Nephron progenitor cell (in vitro differentiated cells): ENCODE measurements at places on chromosomes 4 and X.

- DNase-seq = no peak
Measured at GRCh38 chrX:96564595-96564994, 120.0 kb upstream of the DIAPH2 start.

DNA sequence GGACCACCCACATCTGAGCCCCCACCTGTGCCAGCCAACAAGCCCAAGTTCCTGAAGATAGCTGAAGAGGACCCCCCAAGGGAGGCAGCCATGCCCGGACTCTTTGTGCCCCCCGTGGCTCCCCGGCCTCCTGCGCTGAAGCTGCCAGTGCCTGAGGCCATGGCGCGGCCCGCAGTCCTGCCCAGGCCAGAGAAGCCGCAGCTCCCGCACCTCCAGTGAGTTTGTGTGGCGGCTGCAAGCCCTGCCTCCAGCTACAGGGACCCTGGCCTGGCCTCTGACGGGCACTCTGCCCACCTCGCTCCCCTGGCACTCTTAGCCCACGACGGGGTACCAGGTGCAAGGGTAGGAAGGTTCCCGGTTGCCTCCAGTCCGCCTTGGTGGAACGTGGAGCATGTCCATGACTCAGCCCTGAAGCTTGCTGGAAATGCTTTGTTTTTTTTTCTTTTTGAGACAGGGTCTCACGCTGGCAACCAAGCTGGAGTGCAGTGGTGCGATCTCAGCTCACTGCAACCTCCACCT, 13.7 kb upstream of the ADD1 start:
- DNase-seq = no peak

DNA sequence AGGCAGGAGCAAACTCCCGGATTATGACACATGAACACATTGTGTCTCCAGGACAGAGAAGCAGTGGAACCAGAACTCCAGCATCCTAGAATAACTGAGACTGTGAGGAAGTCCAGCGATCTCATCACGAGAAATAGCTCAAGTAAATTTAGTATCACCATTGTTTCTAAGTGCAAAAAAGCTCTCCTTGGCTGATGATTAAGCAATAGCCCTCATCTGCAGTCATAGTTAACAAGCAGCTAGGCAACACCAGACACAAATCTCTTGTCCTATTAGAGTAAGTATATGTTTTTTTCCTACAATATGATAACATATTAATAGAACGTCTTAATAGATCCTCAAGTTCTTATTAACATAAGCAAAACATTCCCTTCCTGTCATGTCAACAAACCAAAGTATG, 2.4 kb upstream of the CFAP299 start:
- no peak for DNase-seq

DNA sequence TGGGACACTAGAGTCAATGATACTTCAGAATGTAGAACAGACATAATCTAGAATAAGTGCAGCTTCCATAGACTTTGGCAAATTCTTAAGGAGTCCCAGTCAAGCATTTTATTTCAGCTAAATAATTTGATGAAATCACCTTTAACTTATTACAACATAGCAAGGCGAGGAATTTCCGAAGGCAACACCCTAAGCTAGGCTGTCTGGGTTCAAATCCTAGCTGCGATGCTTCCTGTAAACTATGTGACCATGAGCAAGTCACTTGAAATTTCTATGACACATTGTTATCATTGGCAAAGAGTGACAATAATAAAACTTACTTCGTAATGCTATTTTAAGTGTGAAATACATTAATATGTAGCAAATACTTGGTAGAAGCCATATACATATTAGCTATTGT, 679.1 kb downstream of the DMD start:
- no peak for DNase-seq

GRCh38 chrX:48071064-48071985, at the start of gene ZNF630:
Gene ZNF630 (minus strand): TSS chrX:48071640. CDS start chrX:48066886, 4,754 bp downstream.
- peak; percentile 49 for DNase-seq

DNA sequence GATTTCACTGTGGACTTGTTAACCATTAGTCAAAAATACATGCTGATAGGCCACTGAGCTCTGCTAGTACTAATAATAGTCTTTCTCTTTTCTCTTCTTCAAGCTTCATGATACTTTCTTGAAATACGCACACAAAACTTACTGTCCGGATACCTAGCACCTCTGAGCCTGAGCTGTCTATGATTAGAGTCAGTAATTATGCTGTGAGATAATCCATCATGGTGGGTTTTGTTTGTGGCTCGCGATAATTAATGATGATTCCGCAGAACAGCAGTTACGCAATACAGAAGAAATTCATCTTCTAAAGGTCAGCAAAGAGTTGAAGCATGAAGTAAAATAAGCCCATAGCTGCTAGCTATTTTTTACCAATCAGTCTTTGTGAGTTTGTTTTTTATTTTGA, 511.5 kb upstream of the GALNT7 start:
- no peak for DNase-seq

- DNase-seq = no peak
Measured at GRCh38 chr4:7303561-7303960, 111.2 kb downstream of the SORCS2 start.

- no peak for DNase-seq
Measured at GRCh38 chr4:31125061-31125460, 404.9 kb downstream of the PCDH7 start.

DNA sequence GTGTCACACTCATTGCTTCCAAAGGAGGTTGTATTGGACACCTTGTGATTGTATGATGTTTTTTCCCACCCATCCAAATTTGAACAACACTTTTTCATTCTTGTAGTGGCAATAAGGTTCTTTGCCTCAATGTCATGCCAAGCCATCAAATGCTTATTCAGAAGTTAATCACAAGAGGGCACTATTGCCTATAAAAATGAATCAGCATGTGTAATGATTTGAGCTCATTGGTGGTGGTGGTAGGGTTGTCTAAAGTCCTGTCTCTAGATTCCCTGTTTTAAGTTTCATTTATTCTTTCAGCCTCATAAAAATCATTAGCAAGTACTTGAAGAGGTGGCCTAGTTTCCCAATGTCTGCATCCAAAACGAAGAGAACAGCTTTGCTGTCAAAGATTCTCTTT, 37.0 kb downstream of the IRS4 start:
- no peak for DNase-seq

DNA sequence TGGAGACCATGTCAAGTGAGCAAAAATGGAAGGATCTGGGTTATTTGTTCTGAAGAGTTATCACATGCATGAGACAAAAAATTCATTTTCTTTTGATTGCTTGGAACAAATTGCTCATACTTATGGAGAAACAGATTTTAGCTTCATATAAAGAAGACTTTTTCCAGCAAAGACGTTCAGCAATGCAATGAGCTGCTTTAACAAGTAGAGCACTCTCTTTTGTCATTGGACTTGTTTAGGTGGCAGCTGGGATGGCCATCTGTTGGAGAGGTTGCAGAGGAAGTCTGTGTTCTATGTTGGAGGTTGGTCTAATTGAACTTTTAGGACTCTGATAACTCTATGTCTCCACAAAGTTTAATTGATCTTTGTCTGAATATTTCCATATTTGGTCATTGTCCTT, 19.9 kb upstream of the CEP135 start:
- DNase-seq = no peak

GRCh38 chr4:159390648-159391047, 287.8 kb downstream of the RAPGEF2 start:
- no peak for DNase-seq

DNA sequence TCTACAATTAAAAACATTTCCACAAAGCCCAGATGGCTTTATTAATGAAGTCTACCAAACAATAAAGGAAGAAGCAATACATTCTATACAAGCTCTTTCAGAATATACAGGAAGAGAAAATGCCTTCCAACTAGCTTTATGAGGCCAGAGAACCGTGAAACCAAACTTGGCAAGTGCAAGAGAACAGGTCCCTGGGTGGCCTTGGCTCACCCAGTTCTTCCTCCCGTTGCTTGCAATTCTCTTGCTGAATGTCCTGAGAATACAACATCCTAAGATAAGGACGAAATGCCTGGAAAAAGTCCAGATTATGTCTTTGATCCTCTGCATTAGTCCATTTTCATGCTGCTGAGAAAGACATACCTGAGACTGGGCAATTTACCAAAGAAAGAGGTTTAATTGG, 204.9 kb downstream of the MAD2L1 start:
- DNase-seq = no peak

- DNase-seq = peak; percentile 99
Measured at GRCh38 chr4:86593688-86594558, at the start of gene PTPN13. Gene PTPN13 (plus strand): TSS chr4:86594315. CDS start chr4:86635257, 40,942 bp downstream.

DNA sequence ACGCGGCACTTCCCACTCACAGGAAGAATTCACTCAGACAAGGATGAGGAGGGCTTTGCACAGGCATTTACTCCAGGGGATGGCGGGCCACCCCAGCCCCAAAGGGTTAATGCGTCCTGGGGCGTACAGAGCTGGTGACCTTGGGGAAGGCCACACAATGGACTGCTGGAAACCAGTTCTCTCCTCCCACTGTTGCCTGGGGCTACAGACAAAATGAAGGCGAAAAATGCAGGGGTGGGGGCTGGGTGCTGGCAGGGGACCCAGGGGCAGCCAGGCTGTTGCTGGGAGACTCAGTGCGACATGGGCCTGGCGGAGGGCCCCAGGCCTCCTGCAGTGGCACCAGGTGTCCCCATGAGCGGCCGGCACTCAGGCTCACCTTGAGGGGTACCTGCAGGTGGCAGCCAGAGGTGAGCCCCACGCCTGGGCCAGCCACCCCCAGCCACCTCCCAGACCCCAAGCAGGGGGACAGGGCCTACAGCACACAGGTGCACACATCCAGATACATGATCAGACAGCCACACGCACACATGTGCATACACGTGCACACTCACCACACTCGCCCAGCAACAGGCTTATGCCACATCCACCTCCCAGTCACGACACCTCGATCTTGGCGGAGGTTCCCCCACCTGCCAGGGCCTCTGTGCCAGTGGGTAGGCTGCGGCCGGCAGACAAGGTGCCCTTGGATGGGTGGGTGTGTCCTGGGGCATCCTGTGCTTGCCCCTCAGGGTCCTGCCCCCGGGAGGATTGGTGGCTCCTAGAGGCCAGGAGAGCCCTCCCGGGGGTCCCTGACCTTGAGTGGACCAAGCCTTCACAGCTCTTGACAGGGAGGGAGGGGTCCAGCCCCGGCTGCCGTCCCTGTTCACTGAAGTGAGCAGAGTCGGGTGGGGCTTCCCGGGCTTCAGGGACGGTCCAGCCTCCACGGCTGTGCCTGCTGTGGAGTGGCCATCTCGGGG, 13.1 kb downstream of the NAT8L start:
- DNase-seq = no peak

DNA sequence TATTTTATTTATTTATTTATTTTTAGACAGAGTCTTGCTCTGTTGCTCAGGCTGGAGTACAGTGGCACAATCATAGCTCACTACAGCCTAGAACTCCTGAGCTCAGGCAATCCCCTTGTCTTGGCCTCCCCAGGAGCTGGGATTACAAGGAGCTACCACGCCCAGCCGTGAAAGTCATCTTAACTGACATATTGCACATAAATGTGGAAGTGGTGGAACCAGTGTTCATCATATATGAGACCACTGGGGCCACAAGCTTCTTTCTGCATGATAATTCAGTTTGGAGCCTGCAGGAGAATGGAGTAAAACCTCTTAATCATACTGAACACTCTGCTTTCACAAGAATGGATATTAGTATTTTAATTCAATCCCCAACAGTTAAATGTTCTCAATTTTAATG, 12.5 kb upstream of the CTSO start:
- no peak for DNase-seq

DNA sequence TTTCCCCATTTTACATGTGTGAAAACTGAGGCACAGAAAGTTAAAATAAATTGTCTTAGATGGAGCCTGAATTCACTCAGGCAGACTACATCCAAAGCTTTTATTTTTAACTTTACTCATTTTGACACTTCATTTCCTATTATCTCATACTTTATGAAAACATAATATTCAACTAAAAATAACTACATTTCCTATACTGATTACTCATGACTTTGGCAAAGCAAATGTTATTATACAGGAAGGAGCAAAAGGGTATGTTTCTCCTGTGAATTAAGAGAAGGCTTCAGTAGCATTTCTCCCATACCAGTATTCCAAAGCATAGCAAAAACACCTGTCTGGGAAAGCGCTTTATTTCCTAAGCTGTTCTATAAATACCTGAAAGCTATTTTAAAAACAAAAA, 178.6 kb downstream of the ADAMTS3 start:
- DNase-seq = no peak

- no peak for DNase-seq
Measured at GRCh38 chr4:5781691-5782090, 70.7 kb downstream of the EVC start.

GRCh38 chr4:773214-773613, 52.7 kb downstream of the CPLX1 start:
- no peak for DNase-seq

- peak; percentile 16 for DNase-seq
Measured at GRCh38 chrX:70168238-70169188, 8.8 kb upstream of the DGAT2L6 start.

- DNase-seq = no peak
Measured at GRCh38 chr4:8101213-8102075, 57.2 kb downstream of the ABLIM2 start.

DNA sequence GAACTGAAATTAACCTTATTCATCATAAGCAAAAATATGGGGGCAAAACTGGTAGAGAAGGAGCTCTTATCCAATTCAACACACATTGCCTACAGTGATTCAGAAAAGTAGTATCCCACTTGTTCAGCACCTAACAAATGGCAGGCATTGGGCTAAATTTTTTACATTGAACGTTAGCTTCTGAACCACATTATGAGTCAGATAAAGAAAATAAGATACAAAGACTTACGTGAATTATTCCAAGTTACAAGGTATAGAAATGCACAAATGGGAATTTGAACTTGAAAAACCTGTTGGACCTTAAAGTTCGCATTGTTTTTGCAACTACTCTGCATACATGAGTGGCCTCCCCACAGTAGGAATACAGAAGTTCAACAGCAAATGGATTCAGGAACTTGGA, 210.6 kb downstream of the LDB2 start:
- DNase-seq = no peak

DNA sequence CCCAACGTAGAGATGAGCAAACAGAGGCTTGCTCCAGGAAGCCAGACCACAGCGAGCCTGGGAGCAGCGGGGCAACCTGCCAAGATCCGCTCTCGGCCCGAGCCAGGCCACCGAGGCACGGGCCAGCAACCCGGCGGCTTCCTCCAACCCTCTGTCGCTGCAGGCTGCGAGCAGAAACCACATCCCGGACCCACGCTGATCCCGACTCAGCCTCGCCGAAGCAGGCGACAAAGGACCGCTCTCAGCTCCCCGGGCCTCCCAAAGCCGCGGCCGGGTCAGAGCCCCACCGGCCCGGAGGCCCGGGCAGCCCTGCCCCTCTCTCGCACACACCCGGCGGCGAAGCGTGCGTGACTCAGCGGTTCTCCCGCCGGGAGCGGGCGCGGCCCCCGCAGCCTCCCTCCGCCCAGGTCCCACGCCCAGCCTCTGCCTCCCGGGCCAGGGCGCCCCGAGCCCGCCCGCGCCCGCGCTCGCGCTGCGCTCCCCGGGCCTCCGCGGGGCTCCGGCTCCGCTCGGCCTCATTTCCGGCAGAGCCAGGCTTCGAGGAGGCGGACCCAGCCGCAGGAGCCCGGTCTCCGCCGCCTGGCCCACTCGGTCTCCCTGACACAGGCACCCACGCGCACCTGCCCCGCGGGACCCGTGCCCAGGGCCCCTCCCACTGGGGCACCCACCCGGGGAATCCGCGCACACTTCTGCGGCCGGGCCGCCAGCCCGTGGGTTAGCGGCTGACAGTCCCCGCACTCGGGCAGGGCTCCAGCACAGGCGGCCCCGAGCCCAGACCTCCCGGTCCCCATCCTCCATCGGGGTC, 1.7 kb downstream of the PPP2R2C start:
- peak; percentile 63 for DNase-seq
